ENCODE measurements at places on chromosomes 2 and 18.

DNA sequence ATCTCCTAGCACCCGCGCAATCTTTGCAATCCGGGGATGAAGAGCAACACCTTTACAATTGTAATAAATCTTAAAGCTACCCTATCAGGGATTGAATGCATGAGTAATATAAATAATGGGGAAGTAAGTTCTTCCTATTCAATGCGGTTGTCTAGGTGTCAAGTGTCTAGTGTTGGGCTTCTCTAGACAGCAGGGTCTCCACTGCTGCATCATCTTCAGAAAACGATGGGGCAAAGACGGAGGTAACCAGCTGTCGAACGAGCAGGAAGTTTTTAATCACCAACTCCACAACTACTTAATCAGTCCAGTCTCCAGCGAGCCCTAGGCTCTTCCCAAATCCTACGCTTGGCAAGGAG, 573 bp downstream of the STAM2 start:
- no peak for DNase-seq

GRCh38 chr2:69975853-69976462, 14.5 kb upstream of the ASPRV1 start:
- no peak for DNase-seq

DNA sequence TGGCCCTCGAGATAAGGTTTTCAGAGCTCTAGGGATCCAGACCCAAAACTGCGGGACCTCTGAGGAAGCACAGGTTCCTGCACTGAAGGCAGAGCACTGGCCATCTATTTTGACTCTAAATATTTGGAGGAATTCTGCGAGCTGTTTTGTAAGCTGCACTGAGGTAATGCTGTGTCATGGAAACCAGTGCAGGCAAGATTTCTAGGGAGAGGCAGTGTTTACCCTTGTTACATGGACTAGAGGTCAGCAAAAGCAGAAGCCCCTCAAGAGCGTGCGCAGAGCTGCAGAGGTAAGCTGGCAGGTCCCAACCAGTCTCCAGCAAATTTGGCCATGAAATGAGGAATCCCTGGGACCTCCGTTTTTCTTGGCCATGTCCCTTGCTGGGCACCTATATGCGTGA, 137.3 kb downstream of the RNF152 start:
- DNase-seq = no peak

GRCh38 chr2:236912326-236913120, 173.2 kb upstream of the COPS8 start:
- DNase-seq = no peak

DNA sequence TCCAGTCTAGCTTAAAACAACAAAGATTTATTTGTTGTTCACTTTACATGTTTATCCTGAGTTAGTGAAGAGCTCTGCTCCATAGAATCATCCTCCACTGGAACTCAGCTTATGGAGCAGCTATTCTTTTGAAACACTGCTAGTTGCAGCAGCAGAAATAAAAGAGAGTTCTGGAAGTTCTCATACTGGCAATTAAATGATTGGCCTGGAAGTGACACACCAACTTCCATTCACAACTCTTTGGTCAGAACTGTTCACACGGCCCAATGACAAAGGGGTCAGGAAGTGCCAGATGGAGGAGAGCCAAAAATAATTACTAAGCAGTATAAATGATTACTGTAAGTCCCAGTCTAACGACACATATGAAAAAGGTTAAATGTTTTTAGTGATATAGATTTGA, 39.1 kb downstream of the FBXO11 start:
- peak; percentile 64 for DNase-seq

DNA sequence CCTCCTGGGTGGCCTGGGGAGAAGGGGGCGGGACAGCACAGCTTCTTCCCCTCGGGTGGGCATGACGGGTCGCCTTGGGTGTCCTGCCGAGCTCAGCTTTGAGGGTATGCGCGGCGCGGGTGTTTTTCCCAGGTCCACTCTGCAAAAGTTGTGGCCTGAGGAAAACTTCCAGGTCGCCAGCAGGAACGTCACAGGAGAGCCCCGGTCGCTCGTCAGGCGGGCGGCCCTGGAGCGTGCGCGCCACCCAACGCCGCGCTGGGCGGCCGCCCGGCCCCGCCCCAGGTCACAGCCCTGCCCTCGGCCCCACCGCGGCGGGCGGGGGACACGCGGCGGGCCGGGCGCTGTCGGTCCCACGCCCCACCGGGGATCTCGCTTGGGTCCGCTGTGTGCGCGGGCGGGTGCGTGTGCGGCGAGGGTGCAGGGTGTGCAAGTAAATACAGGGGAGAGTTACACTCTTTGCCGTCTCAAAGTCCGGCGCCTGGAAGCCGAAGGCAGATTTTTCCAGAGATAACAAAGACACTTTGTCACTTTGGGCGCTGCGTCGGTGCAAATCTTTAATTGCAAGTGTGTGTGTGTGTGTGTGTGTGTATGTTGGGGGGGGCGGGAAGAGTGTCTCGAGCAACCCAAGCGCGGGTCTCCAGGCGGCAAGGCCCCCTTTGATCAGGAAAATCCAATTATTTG, 616 bp upstream of the SP5 start:
- no peak for DNase-seq

DNA sequence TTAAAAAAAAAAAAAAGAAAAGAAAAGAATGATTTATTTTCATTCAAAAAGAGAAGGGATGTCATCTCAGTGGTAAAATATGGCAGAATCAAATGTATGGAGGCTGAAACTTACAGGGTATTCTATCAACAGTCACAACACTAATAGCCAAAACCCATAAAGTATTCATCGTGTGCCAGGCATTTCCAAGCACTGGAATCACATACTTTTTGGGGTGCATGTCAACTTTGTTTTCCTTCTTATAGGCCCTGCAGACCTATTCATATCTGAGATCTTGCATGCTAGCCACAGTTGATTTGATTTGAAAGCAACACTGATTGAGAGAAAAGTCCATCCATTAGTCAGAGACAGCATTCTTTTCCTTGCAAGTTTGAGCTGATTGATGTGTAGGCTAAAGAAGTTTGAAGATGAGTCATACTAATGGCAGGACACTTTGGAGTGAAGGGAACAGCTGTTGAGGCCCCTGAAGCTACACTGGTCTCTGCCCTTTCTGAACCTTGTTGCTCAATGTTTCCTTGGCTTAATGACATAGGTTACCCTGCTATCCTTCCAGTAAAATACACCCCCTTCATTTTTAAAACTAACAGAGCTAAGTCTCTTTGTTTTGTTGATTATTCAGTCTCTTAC, 22.0 kb downstream of the KATNAL2 start:
- DNase-seq = peak; percentile 82

- no peak for DNase-seq
These were observed 2.9 kb upstream of the COQ10B start for GRCh38 chr2:197450465-197450864.

DNA sequence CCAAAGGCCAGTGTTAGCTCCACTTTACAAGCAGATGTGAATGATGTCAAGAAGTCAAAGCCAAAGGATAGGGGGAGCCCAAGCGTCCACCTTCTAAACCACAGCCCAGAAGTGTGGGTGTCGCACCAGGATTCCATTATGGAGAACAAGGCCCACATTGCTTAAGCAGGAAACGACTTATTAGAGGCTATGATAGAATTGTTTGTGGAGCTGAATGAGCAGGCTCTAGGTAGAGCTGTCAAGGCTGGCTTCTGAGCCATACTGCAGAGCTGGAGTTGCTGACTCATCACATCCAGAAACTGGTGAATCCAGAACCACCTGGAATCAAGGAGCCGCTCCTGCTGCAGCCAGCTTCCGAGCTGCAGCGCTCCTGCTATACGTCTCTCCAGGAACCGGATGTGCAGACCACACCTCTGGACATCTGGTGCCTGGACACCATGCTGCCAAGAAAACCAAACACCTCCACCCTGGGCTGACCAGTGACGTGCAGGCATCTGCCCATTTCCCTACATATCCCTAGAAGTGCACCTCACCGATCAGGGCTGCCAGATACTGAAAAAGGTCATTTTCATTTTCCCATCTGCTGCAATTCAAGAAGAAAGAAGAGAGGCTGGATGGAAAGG, 6.2 kb upstream of the TWIST2 start:
- peak; percentile 79 for DNase-seq

- no peak for DNase-seq
These were observed 233.1 kb downstream of the RPIA start for GRCh38 chr2:88924533-88924932.

DNA sequence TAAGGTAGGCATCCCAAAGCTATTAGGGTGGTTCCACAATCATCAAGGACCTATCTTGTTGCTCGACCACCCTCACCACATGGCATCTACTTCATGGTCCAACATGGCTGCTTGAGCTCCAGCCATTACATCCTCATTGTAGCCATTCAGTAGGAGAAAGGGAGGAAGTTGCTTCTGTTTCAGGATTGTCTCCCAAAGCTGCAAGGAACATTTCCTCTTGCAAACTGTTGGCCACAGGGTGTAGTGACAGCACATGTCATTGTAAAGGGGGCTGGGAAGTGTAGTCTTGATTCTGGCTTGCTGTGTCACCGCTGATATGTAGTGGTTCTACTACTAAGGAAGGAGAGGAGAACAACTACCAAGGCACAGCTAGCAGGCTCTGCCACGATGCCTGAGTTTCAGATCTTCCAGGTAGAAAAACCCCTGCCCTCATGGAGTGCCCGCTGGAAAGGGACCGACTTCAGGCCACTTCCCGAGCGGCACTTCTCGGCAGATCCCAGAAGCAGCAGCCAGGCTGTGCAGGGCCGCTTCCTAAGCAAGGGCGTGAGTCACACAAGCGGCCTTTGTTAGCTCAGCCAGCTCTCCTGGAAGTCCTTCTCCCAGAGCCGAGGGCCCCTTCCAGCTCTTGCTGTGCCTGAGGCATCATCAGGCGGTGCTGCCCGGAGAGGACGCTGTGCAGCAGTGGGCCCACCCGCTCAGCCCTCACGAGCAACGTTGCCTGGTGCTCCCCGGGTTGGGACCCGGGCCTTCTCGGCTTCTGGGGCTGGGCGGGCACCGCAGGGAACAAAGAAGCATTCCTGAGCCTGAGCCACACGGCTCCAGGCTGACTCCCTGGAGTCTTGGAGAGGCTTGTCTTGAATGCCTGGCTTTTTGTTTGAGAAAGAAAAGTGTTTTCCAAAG, 58.2 kb downstream of the HS6ST1 start:
- DNase-seq = peak; percentile 76

DNA sequence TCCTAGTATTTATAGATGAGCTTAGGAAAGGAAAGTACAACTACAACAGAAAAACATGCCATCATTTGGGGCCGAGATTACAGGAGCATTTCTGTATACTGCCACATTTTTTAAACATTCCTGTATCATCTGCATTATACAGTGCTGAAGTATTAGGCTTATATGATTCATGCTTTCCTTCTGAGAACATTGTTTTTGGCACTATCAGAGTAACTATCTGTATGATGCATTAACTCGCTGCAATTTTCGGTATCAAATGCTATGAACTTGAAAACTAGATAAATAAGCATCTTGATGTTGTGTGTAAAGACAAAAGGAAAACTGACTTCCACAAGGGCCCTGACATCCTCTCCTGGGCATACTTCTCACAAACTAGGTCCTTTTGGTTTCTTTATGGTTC, 102.0 kb downstream of the RIT2 start:
- no peak for DNase-seq

- no peak for DNase-seq
These were observed 2.7 kb downstream of the YPEL5 start for GRCh38 chr2:30149513-30149912.

GRCh38 chr18:49392352-49392751, 68.1 kb downstream of the DYM start:
- no peak for DNase-seq

DNA sequence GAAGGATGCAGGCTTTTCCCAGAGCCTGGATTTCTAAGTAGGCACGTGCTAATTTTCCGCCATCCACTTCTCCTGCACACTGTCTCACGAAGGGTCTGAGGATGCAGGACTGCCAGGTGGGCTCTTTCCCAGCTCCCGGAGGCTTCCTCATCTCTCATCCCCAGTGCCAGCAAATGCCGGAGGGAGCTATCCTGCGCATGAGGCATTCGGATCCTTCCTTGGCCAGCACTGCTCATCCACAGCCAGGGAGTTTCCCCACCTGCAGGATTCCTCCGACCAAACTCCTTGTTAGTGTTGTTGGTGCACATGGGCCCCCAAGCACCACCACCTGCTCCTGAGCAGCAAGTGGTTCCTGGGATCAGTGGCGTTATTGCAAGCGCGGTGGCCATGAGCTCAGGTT, 5.0 kb downstream of the CNDP1 start:
- DNase-seq = no peak

DNA sequence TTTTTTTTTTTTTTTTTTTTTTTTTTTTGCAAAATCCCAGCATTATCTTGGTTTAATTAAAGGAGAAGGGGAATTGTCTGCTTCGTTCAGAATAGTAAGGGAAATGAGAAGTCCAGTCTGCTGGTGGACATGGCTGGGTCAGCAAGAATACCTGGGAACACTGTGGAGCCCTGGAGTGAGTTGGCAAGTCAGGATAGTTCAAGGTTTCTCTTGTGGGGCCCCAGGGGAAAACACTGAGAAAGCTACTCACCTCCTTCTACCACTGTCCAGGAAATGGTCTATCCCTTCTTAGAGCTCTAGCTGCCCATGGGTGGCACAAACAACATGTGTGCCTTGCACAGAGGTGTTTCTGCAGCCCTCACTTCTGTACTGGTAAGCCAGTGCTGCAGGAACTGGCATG, 169.1 kb upstream of the SIX2 start:
- DNase-seq = no peak

- DNase-seq = peak; percentile 87
These were observed 54.3 kb downstream of the CDK15 start for GRCh38 chr2:201860636-201861066.

GRCh38 chr2:200357845-200358244, 51.4 kb downstream of the SPATS2L start:
- DNase-seq = peak; percentile 60

DNA sequence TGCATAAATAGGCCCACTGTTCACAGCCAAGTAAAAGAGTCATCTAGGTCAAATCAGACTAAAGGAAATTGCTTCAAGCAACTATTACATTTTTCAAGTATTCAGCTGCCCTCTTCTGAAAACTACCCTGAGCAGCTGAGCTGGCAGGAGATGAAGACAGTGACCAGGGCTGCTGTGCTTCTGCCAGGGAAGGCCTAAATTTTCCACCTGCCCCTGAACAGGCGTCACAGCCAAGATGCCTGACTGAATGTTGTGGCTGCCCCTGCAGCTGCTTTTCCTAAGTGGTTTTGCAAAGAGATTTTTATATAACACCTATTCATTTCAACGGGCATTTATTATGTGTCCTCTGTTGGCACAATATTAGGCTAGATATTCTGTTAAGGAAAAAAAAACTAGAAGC, 96.7 kb upstream of the RPE start:
- DNase-seq = no peak

- no peak for DNase-seq
These were observed 68.4 kb upstream of the MFF start for GRCh38 chr2:227256605-227257004.

DNA sequence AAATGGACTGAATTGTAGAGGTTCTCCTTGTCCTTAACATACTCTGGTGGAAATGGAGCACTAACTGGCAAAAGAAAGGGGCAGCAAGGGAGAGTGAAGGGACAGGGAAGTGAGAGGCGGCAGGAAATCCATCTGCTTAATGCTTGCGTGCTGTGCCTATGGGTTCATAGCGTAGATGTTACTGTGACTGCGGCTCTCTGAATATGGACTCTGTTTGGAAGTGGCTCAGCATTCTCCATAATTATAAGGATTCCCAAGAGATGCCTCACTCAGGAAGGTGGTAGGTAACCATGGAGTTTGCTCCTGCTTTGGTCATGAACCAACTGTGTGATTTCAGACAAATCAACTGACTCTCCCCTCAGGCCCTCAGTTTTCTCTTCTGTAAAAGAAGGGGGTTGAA, 50.0 kb downstream of the MYO3B start:
- no peak for DNase-seq

- no peak for DNase-seq
These were observed 16.2 kb downstream of the FZD7 start for GRCh38 chr2:202049840-202050239.

Data from fibroblast of skin of abdomen (primary cell).